ENCODE measurements at places on chromosomes 4 and X. TPM values are rescaled to one million over a fixed set of nuclear protein-coding genes. Genes with fewer than 3 reads are reported as not detected.

The UGT2B17 gene
- total RNA-seq = not detected

The F8A3 gene
- total RNA-seq = 25.7 TPM

- DNase-seq = no peak
Observed at GRCh38 chr4:124044867-124045266, 648.3 kb downstream of the SPRY1 start.

GRCh38 chr4:2177443-2178093 is 64.4 kb downstream of the HAUS3 start:
- no peak for DNase-seq

DNA sequence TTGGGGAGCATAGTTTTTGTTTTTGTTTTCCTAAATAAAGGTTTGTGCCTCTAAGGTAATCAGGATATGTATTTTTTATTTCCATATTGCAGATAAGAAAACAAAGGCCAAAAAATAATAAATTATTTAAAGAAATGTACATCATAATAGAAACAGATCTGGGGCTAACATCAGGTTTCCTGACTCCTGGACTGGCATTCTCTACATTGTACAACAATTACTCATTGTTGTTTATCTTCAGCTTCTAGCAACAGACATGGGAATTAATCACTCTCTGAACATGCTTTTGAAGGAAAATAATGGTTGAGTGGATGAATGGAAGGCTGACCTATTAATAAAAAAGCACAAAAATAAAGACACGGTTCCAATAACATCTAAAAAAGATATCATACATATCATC is 146.2 kb downstream of the KCNIP4 start:
- DNase-seq = no peak

The NSUN7 gene
- 5.9 TPM for total RNA-seq

GRCh38 chrX:18394477-18394876 is 30.9 kb upstream of the CDKL5 start:
- DNase-seq = no peak

GRCh38 chr4:147965056-147965455 is 233.2 kb downstream of the ARHGAP10 start:
- DNase-seq = no peak

DNA sequence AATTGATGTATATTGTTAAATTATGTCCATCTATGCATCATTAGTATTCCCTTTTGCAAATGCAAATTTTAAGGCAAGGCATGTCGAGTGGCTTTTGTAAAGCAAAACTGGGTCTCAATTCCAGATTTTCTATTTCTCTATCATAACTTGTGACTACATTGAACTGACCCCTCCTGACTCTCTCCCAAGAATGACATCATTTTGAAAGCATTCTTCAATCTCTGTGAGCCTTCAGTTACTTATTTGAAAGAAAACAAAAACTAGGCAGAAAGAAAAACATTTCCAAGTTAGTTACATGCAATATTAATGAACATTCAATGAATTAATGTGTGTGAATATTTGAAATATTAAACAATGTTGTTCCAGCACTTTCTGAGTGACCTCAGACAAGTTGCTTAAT is 314.3 kb upstream of the CLNK start:
- DNase-seq = no peak

DNA sequence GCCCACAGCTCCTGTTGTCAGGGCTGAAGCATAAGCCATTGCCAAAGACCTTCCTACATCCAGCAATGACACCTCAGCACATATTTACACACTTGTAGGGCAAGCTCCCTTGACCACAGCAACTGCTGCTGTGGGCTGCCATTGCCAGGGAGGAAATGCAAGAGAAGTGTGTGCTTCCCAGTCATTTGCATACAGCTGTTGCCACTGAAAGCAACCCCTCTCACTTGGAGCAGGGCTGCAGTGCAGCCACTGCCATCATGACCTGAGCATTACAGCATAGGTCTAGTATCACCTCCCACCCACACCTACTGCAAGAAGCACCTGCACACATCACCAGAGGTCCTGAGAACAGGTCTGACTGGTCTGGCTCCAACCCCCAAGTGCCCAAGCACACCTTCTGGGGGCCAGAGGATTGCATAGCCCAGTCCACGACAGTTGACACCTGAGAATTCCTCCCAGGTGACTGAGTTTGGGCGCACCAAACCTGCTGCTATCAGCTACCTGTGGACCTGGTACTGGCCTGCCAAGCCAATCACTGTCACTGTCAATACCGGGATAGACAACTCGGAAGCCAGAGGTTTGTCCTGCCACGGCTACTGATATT is 636.5 kb upstream of the SLIT2 start:
- DNase-seq = no peak
